ENCODE measurements at places on chromosomes 3 and 15.

- DNase-seq = no peak
These were observed 16.5 kb downstream of the ZXDC start for GRCh38 chr3:126459111-126459762.

GRCh38 chr3:14488286-14489041, 51.7 kb downstream of the GRIP2 start:
- DNase-seq = no peak

DNA sequence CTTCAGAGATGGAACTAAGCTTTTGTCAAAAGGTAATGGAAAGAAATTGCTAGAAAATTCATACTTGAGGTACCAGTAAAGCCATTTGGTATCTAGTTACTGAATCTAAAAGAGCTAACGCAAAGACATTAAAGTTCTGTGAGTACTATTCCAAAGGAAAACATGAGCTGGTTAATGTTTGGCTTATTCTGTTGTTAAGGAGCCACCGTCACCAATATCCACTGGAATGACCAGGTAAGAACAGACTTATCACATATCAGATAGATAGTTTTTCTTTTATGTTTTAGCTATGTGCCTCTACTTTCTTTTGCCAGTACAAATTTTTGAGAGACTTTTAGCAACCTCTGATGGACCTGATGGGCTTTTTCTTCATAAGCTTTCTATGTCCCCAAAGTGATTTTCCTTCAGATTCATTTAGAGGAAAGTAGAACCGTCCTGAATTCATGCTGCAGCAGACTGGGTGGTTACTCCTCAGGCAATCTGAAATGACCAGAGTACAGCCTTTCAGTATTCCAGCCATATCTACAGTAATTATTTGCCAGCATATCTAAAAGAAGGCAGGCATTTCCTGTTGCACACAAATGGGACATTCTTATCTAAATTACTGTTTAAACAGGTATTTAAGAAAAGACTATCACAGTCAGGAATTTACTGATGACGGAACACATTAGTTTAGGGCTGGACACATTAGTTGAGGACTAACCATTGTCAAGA, 274.1 kb downstream of the MECOM start:
- no peak for DNase-seq

GRCh38 chr15:72911626-72912025, 128.1 kb upstream of the ADPGK start:
- no peak for DNase-seq

- DNase-seq = no peak
These were observed 642.0 kb upstream of the NAALADL2 start for GRCh38 chr3:174216946-174217718.

- no peak for DNase-seq
These were observed 65.4 kb downstream of the RASGRF1 start for GRCh38 chr15:79025201-79025600.

GRCh38 chr3:173135059-173135458, 6.0 kb downstream of the SPATA16 start:
- DNase-seq = no peak

DNA sequence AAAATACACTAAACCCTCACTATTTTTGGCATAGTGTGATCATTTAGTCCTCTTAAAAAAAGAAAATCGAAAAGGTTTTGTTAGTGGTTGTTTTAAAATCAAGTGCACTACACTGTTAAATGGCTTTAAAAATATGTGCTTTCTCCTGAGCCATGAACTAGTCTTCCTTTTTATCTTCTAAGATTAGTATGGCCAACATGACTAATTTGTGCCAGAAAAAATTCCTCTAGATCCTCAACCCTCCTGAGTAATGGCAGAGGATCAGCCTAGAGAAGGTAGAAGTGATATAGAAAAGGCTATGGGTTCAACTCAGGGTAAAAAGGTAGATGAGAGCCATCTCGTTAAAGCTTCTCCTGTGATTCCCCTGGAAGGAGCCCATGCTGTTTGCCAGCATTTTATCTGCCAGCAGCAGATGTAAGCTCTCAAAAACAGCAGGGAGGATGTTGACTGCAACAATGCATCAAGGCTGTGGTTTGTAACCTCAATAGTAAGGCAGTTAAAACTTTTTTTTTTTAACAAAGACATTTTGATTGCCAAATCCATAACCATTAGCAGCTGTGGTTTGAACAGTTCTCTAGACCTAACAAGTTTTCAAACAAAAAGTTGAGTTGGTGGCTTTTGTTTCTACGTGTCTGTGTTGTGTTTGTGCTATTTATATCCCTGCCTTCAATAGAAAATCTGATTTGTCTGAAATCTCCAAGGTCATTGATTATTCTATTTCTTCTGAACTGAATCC, 30.2 kb upstream of the ZNF609 start:
- DNase-seq = peak; percentile 72

GRCh38 chr15:95590533-95591044, 739.9 kb upstream of the NR2F2 start:
- no peak for DNase-seq

DNA sequence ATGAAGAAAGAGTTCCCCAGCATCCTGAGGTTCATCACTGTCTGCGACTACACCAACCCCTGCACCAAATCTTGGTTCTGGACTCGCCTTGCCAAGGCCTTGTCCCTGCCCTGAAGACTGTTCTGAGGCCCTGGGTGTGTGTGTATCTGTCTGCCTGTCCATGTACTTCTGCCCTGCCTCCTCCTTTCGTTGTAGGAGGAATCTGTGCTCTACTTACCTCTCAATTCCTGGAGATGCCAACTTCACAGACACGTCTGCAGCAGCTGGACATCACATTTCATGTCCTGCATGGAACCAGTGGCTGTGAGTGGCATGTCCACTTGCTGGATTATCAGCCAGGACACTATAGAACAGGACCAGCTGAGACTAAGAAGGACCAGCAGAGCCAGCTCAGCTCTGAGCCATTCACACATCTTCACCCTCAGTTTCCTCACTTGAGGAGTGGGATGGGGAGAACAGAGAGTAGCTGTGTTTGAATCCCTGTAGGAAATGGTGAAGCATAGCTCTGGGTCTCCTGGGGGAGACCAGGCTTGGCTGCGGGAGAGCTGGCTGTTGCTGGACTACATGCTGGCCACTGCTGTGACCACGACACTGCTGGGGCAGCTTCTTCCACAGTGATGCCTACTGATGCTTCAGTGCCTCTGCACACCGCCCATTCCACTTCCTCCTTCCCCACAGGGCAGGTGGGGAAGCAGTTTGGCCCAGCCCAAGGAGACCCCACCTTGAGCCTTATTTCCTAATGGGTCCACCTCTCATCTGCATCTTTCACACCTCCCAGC, 2.9 kb downstream of the MYD88 start:
- DNase-seq = no peak

DNA sequence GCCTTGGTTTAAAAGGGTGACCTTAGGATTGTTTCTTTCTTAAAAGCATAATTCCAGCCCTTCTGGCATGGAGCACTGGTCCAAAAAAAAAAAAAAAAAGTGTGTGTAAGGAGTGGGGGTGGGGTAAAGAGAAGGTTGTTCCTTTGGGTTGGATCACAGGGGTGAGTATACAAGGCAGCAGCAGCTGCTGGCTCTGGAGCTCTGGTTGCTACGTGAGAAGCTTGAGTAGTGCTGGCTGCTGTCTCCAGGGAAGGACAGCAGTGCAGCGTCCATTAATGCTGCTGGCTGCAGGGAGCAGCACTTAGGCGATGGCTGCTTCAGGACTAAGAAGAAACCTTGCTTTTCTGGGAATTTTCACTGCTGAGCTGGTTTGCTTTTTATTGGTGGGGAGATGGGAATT, 2.3 kb downstream of the SETD5 start:
- peak; percentile 89 for DNase-seq

- no peak for DNase-seq
These were observed 11.5 kb downstream of the FEM1B start for GRCh38 chr15:68289057-68289456.

DNA sequence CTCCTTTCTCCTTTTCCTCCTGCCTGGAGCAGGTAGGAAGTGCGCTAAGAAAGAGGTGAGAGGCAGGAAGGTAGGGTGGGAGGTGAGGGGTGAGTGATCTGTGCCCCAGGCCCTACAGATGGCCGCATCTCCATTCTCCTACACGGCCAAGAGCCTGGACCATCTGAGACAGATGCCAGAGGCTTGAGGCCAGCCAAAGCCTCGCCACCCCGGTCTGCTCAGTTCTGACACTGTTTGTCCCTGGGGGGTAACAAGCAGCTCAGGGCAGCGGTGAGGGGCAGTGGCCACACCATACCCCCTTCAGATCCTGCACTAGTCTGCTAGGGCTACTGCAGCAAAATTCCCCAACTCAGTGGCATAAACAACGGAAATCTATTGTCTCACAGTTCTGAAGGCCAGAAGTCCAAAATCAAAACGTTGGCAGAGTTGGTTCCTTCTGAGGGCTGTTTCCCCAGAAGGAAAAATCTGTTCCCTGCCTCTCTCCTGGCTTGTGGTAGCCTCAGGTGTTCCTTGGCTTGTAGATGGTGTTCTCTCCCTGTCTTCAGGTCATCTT, 28.4 kb downstream of the ADCY5 start:
- no peak for DNase-seq

DNA sequence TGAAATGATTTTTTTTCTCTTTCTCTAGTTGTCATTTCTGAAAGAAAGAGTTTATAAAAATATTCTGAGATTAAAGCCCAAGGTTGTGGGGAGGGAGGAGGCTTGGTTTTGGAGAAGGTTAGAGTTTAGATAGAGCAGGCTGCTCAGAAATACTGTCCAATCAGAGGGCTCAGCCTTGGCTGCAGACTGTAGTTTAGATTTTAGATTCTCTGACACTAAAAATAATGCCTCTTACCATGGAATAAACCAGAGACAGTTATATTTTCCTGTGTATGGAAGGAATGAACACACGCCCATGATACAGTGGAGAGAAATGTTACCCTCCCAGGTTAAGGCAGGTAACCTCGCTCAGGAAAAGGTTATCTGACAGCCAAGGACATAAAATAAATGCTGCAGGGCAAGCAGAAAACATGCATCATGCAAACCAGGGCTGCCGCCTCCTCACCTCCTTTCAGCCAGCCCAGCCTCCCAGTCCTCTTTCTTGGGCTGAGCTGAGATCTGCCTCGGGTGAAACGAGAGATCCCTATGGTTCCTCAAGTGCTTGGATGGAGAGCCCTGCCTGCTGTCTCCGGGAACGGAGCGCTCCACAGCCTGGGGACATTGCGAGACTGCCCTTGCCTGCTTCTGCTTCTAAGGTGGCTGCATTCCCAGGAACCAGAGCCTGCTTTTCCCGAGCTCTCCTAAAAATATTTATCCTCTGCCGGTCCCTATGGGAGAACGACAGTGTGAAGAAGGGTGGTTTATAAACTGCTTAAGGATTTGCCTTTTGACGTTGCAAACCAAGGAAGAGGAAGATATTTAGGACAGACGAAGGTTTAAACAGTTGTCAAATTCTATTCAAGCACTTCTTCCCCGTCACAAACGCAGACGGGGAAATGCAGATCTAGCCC, 848 bp downstream of the NCEH1 start:
- no peak for DNase-seq

DNA sequence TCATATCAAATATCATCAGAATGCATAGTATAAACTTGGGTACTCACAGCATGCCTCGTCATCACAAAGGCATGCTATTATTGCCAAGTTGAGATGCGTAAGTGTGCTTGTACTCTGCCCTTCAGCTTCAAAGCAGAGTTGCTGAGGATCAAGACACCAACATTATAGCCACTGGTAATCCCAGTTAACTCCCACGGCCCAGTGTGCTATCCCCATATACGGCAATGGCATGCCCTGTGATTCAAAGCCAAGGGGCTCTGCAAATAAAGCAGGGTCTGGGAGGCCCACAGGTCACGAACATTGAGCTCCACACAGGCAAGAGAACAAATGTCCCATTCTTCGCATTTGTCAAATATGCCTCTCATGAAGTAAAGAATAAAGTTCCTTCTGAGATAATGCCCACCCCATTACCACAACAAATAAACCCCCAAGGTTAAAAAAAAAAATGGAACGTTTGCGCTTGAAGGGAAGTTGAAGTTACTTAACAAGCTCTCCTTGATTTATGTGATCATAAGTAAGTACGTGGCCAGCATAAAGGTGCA, 298.1 kb upstream of the NECTIN3 start:
- DNase-seq = no peak

DNA sequence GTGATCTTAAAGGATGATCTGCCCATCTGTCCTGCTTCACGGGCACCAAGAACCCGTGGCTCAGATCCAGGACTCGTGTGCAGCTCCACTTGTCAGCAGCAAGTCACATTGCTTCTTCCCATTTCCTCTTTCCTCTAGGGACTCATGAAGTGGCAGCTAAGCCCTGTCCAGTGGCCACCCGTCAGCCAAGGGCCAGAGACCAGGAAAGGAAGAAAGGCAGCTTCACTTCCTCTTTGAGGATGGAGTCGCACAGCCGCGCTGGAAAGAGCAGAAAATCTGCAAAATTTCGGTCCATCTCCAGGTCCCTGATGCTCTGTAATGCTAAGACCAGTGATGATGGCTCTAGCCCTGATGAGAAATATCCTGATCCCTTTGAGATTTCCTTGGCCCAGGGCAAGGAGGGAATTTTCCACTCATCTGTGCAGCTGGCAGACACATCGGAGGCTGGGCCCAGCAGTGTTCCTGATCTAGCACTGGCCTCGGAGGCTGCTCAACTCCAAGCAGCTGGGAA, 28.5 kb downstream of the IL16 start:
- DNase-seq = peak; percentile 9

DNA sequence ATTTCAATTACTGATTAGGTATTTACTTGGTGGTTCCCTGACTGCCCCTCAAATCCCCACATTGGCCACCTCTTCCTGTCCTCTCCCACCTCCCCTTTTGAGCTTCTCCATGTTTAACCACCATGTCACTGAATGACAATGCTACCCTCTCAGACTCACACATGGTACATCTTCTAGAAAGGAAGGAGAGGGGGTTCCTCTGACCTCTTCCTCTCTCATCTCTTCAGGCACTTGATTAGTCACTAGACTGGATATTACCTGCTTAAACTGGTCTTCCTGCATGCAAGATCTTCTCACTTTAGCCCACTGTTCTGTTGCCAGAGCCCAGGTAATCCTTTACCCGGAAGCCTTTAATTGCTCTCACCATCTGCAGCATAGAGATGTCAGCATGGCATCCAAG, 64.9 kb downstream of the DIPK2A start:
- no peak for DNase-seq

GRCh38 chr3:127821394-127821793, 921 bp downstream of the MGLL start:
- DNase-seq = no peak

DNA sequence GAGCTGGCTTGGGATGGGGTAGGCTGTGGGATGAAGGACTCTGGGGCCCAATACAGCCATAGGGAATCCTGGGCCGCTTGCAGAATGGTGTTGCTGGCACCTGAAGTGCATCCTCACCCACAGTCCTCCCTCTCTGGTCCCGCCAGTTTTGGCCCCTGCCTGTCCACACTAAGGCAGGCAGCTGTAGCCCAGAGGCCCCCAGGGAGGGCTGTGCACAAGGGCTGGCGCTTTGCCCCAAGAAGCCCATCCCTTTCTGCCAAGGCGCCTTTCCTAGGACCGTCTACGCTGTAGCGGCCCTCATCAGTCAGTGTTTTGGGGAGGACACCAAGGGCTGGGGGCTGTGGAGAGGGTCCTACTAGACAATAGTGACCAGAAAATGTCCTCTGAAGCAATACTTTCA, 116.2 kb upstream of the ABHD17C start:
- no peak for DNase-seq

- no peak for DNase-seq
These were observed 476.0 kb downstream of the MFSD1 start for GRCh38 chr3:159277814-159278213.

GRCh38 chr3:182258538-182259177, 534.6 kb upstream of the ATP11B start:
- DNase-seq = peak; percentile 9

GRCh38 chr3:183775781-183776180, 49.6 kb downstream of the MAP6D1 start:
- no peak for DNase-seq

Data from stromal cell of bone marrow (primary cell).